NCI-H2107 (cell line): ENCODE measurements at places on chromosomes 2 and 18.
A peak's percentile ranks its signal among the peaks of the same experiment; 100 is the strongest.

DNA sequence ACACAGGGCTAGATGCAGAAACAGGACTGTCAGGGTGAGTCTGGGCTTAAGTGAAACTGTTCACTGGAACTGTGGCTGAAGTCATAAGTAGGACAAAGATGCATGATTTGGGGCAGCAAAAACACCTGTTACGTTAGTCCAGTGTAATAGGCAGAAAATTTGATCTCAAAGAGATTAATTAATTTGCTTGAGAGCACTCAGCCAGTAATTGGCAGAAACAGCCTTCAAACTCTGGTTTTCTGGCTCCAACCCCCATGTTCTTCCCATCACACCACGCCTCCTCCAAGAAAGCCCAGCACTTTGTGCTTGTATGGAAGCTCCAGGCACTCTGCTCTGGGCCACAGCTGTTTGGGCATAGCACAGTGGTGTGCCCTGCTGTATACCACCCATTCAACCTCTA, 54.0 kb downstream of the CNTNAP5 start:
- DNase-seq = no peak

- no peak for DNase-seq
Measured at GRCh38 chr2:7857904-7858303, 824.0 kb upstream of the ID2 start.

GRCh38 chr2:197183355-197183754, 127.2 kb downstream of the ANKRD44 start:
- DNase-seq = no peak

DNA sequence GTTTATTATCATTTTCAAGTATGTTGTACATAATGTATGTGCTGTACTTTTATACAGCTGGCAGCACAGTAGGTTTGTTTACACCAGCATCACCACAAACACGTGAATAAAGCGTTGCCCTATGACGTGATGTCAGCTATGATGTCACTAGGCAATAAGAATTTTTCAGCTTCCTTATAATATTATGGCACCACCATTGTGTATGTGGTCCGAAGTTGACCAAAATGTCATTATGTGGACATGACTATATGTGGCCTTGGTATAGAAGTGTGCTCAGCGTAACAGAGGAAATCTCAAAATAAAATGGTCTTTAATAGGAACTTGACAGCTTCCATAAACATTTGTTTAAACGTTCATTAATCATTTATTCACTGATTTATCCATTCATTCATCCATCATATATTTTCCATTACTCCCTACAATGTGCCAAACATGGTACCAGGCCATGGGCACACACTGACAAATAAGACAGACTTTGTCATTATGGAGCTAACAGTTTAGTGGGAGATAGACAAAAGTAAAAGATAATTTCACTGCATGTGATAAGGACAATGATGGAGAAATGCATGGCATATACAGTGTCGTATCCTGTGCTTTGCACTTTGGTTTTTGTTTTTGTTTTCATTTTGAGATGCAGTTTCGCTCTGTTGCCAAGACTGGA, 15.0 kb upstream of the DGUOK start:
- no peak for DNase-seq

- no peak for DNase-seq
Measured at GRCh38 chr18:68916734-68917133, 118.9 kb downstream of the CCDC102B start.

DNA sequence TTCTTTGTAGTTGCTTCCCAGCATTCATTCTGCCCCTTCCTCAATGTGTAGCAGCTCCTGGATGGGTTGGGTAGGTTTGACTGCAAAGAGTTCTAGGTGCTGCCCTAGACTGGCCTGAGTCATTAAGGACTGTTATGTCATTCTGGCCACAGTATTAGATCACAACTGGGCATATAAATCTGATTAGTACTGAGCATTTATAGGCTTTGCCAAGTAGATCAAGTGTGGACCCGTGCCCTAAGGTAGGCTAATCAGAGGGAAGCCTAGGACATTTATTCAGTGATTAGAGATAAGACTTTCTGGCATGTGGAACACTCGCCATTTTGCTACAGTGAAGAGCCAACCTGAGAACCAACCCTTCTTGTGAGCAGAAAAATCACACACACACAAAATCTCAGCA, 2.7 kb downstream of the KATNAL2 start:
- no peak for DNase-seq

GRCh38 chr2:197599285-197599965, 76.0 kb downstream of the RFTN2 start:
- DNase-seq = peak; percentile 24

DNA sequence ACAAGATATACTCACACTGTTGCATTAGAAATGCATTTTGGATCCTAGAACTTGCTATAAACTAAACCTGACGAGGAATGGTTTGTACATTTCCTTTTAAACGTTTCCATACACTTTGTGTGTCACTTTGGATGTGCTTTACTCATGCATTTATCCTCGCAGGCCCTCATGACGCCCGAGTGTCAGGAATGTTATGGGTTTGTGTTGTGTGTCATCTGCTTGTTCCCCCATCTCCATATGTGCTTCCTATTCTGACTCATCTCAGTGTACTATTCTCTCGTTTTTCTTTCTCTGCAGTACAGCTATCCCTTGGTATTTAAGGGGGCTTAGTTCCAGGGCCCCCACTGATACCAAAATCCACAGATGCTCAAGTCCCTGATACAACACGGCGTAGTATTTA, 121.5 kb upstream of the RASGRP3 start:
- no peak for DNase-seq

- no peak for DNase-seq
Measured at GRCh38 chr2:27084297-27085061, 2.1 kb upstream of the KHK start.

- no peak for DNase-seq
Measured at GRCh38 chr2:165815299-165816141, 21.5 kb upstream of the GALNT3 start.

DNA sequence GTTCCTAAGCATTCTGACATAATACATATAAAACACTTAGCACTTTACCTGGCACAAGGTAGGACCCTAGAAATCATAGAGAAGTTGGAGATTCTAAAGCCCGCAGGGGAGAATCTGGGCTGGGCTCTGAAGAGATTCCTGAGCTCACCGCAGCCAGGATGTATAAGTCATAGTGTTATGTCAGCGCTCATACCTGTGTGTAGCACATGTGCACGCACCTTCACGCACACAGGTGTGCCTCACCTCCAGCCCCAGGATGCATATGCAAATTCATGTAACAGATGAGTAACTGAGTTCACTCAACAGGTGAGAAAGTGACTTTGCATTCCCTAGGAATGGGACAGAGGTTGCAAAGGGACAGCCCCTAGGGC, 7.9 kb upstream of the SDC1 start:
- DNase-seq = no peak

- no peak for DNase-seq
Measured at GRCh38 chr2:17012297-17012696, 346.7 kb upstream of the CYRIA start.

DNA sequence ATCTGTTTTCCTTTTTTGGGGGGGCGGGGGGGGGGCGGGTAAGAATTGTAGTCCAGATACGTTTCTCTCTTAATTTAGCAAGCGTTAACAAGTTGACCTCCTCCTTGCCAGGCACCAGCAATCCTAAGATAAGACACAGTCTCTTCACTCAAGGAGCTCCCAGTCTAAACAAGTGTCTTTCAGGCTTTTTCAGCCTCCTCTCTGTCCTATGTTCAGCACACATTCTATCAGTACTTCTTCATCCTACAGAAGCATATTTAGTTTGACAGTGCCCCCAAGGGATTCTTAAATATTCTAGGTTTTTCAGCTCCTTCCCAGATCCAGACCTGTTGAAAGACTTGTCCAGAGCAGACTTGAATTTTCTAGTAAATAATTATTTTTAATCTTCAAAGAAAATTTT, 2.7 kb downstream of the PPP1CB start:
- DNase-seq = no peak

DNA sequence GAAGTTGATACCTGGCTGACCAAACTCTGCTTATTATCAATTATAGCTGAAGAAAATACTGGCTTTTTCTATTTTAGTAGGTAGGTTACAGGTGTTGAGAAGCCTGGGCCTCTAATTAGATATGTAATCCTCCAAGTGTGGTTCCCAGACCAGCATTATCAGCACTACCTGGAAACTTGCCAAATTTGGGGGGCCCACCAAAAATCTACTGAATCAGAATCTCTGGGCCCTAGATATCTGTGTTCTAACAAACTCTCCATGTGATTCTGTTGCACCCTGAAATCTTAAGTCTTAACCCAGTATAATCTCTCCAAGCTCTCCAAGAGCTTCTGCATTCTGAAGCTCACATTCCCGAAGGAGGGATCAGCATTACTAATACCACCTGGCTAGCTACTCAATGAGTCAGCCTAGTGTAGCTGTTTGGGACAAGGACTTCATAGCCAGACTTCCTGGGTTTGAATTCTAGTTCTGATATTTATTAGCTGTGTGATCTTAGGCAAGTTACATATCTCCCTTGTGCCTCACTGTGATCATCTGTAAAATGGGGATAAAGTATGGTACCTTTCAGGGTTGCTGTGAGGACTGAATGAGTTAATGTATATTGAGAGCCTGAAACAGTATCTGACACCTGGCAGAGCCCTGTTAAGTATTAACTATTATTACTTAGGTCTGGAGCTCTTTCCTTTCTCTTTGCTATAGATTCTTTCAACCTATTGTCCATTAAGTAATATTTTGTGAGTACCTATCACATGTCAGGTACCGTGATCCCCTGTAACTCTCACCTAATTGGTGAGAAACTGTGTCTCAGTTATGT, 94.1 kb upstream of the CD302 start:
- DNase-seq = no peak

GRCh38 chr2:239993291-239993690, 31.9 kb downstream of the NDUFA10 start:
- DNase-seq = no peak

DNA sequence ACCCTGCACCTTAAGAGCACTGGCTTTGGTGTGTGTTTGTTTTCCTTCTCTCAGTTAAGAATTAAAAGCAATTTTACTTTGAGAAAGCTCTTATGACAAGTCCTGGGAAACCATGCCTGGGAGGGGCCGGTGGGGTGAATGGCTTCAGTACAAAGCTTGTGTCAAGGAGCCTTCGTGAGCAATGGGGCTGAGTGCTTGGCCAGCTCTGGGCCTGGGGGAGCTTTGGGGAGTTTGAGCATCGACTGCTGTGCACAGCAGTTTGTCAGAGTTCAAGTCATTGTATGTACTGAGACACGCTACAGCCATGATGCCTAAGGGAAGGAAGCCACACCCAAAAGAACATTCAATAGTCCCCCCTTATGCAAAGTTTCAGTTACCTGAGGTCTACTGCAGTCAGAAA, 75.8 kb downstream of the ARHGEF4 start:
- DNase-seq = no peak

- no peak for DNase-seq
Measured at GRCh38 chr18:37383036-37383785, 182.4 kb downstream of the CELF4 start.

DNA sequence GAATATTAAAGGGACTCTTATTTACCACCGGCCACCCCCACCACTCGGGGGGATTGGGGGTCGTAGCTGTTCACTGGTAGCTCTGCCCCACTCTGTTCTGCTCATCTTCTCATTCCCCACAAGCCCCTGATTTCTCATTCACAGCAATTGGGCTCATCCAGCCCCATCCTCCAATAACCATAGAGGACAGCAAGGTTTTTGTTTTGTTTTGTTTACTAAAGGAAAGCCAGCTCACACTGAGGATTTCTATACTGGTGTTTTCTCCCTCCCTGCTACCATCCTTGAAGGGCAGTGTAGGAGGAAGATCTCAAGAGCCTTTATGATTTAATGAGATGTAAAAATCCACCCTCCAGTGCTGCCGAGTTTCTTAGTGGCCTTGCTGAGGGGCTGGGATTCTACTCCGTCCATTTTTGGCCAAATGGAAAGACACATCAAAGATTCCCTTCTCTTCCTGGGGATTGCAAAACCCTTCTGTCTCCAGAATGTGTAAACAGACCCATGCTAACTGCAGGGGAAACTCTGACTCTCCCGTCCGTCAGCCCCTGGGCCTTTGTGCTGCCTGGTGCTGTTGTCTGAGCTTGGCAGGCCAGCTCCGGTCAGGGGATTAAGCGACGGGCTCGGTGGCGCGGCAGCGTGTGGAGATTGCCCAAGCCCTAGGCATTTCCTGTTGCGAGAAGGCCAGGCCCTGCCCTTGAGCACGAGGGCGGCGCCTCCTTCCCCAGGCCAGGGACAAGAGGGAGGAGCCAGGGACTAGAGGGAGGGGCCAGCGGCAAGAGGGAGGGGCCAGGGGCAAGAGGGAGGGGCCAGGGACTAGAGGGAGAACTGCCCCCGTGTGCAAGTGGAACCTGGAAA, 165.0 kb downstream of the ANTXR1 start:
- DNase-seq = no peak
